ENCODE measurements at places on chromosomes 7 and 10.

- no peak for DNase-seq
These were observed 23.0 kb upstream of the ZNF488 start for GRCh38 chr10:47406870-47407691.

DNA sequence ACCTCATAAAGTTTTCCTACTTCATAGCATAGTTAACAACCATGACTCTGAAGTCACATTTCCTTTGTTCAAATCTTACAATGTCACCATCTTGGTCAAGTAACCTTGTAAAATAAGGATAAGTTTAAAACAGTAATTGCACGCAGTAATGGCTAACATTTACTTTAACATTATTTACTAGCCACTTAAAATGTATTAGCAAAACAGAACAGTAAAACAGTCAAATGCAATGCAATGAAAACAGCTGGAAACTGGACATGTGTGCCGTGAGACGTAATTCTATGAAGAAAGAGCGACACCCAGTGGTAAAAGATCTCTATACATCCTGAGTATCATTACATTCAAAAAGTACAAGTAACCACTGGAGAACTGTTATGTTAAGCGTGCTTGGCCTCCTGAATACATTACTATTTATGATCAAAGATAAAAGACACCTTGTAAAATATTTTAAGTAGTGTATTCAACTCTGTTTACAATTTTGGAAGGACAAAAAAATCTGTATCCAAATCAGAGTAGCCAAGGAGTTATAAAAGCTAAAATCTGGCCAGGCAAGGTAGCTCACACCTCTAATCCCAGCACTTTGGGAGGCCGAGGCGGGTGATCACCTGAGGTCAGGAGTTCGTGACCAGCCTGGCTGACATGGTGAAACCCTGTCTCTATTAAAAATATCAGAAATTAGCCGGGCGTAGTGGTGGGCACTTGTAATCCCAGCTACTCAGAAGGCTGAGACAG is 27.2 kb downstream of the ATE1 start:
- DNase-seq, result peak; percentile 30

GRCh38 chr10:56722912-56723311 is 361.9 kb upstream of the ZWINT start:
- DNase-seq, result no peak

DNA sequence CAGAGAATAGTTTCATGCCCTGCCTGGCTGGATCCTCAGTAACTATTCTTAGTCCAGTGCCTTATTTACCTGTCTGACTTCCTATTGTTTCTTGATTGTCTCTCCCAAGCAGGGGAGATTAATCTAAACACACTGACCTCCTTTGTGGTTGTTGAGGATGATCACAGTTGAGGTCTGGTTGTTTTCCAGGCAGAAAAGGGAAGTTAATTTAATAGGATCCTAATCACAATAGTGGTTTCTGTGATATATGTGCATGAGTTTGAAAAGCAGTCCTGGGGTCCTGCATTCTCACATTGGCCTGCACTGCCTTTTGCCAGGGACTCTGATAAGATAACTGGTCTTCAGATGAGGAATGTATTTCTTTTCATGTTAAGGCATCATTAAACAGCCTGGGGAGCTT is 130.1 kb downstream of the SND1 start:
- DNase-seq, result no peak

DNA sequence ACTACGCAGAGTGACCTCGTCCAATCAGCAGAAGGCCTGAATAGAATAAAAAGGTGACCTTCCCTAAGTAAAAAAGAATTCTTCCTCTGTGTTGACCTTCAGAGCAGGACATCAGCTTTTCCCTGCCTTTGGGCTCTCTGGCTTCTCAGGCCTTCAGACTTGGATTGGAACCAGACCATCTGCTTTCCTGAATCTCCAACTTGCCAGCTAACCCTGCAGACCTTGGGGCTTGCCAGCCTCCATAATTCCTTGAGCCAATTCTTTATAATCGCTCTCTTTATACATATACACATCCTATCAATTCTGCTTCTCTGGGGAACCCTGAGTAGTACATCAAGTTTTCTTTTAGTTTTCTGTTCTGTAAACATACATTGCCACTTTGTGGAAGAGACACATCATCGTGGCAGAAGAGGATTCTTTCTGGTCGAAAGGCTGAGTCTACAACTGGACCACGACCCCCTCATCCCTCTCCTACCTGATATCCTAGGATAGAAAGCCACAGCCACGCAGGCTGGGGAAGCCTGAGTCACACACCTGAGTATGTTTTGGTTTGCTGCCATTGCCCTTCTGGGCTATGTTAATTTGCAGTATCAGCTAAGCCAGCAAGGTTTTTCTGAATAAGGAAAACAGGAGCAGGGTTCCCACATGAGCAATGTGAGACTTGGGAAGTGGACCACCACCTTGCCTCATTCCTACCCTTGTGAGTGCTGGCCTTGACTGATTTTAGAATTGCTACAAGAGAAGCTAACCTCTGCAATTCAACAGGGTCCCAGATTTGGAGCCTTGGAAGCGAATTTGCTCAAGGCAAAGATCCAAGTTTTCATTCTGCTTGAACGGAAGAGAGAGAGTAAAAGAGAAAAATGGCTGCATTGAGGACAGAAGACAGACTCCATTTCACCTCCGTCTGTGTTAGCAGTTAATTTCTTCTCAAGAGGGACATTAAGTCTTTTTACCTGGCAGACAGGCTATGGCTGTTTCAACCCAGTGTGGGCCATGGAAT is 445.2 kb upstream of the FZD8 start:
- no peak for DNase-seq

DNA sequence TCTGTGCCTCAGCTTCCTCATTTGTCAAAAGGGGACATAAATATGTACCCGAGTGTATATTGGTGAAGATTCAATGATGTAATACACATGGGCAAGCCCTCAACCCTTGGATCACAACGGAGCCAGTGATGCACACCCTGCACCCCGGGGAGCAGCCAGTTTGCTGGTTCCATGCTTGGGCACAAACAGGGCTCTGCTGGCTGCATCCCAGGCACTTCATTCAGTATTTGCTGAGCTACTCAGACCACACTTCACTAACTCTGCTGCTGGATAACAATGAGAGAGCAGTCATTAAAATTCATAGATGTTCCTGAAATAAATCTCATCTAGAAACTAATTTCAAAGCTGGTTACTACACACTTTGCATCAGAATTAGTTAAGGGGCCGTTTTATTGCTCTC is 72.0 kb downstream of the SCRN1 start:
- no peak for DNase-seq

DNA sequence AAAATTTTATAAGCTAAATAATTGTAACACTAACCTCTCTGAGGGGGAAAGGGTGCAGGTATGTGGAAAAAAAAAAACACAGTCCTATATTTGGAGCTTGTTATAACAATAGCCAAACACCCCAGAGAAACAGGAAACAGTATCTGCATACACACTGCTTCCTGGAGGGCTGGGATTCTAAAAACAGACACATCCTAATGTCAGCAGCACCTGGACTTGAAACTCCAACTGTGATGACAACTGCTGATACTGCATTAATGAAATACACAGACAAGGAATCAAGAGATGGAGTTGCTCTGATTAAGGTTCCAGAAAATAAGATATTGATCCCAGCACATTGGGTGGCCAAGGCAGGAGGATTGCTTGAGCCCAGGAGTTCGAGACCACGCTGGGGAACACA is 9.3 kb downstream of the DAGLB start:
- no peak for DNase-seq

DNA sequence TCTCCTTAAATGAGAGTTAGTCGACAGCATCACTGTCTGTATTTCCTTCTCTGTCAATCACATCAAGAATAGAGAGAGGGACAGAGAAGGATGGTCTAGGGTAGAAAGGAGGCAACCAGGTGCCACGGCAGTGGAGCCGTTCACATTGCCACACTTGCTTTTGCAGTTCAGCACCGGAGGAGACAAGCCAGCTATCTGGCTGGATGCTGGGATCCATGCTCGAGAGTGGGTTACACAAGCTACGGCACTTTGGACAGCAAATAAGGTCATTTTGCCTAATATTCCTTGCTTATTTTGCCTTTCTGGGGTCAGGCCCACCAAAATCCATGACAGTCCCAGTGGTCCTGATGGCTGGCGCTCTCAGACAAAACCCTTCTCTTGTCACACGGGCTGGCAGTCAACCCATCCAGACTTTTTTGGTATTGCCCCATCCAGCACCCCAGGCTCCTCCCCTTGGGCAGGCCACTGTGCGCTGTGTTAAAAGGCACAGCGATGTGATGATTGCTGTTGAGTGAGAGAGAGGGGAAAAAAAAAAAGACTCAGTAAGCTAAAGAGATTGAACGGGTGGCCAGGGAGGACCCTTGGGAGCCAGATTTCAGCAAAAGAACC is 8.4 kb downstream of the CPA2 start:
- DNase-seq, result no peak

GRCh38 chr7:26305090-26305868 is 13.6 kb downstream of the SNX10 start:
- DNase-seq, result no peak

GRCh38 chr10:49310460-49310859 is 11.5 kb downstream of the C10orf71 start:
- DNase-seq, result no peak

DNA sequence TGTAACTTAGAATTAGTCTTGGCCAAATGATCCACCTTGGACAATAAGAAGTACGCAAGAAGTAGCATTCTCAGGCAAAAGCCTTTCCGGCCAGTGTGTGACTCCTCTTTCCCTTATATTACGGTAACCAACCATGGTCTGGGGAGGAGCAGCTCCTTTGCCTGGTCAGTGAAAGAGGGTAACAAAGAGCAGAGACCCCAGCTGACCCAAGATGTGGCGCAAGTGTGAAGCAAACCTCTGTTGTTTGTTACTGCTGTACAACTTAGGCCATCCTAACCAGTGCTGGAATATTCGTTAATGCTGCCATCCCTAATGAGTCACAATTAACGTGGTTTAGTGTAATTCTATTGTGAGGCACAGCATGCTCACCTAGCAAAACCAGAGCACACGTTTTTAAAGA is 44.0 kb downstream of the HIPK2 start:
- DNase-seq, result no peak

DNA sequence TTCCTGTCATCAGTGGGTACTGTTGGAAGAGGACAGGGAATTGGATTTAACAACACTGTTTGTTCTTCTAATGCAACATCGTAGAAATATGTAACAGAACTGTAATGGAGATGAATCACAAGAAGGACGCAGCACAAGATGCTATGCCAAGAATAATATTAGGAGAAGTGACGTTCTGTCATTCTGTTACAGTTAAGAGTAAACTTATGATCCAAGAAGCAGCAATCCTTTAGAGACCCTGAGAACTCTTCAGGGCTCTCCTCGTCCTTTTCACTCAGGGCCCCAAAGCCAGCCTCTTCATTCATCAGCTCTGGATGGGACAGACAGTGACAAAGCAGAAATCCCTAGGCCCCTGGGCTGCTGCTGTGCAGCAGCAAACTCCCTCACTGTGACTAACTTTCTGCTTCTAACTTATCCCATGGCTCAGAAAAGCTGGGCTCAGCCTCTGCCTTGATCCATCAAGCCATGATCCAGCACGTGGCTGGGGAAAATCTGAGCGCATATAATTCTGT is 8.7 kb upstream of the IL6 start:
- DNase-seq, result peak; percentile 76

GRCh38 chr10:78619115-78619851 is 449.5 kb upstream of the ZMIZ1 start:
- no peak for DNase-seq

All from AG09319 (cell line).